ENCODE measurements at places on chromosomes 11 and 22.

DNA sequence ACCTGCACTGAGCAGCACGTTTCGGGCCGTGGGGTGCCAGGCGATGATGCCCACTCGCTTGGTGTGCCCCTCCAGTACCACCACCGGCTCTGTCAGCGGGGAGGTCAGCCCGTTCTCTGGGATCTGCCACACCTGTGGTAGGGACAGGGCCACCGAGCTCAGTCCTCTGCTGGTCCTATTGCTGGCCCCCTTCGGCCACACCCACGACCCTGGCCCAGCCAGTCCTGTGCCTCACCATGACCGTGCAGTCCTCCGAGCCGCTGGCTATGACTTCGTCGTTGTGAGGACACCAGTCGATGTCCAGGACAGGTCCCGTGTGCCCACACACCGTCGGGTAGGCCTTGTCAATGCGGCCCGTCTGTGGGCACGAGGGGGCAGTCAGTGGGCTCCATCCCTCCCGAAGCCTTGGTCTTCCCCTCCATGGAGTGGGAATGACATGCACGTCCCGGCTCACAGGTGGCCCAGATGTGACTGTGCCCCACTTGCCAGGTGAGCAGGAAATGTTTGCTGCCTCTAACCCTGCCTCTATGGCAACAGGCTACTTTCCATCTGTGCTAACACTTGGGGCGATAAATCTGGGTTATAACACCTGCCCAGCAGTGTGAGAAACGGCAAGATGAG, 1.4 kb downstream of the CORO1B start:
- no peak for DNase-seq

GRCh38 chr11:6238902-6239301, at the start of gene CNGA4:
CNGA4 (plus strand) TSS chr11:6239089; CDS start chr11:6239207, 118 bp downstream.
- no peak for DNase-seq

DNA sequence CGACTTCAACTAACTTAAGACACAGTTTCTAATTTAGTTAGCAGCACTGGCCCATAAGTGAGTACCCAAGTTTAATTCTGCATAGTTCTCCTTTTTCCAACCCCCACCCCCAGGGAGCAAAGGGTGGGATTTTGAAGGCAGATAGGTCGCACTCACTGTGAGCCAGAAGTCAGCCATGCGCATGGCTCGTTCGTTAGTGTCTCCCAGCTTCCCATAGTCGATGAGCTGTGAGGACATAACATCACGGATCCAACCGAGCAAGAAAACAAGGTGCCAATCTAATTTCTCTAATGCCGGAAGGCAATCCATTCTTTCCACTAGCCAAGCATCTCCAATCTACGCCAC, 577 bp downstream of the MRPL17 start:
- DNase-seq: no peak

DNA sequence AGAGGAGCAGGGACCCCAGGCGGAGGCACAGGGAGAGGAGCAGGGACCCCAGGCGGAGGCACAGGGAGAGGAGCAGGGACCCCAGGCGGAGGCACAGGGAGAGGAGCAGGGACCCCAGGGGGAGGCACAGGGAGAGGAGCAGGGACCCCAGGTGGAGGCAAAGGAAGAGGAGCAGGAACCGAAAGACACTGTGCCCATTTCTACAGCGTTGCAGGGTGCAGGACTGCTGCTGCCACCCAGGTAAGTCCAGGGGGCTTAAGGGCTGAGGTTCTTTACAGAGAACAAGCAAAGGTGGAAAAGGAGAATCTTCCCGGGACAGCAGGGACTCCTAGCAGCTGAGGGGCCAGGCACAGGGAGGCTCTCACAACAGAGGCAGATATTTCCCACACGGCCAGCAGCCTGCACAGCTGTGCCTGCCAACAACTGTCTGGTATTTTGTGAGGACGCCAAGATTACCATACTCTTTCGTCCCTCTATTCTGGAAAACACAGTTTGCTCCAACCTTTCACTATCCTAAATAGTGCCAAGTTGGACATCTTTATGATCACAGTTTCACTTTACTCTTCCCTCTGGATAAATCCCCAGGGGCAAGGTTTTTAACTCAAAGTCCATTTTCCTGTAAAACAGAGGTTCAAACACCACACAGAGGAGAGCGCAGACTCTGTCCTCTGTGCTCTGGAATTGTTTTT, 39.4 kb downstream of the SHANK2 start:
- no peak for DNase-seq

DNA sequence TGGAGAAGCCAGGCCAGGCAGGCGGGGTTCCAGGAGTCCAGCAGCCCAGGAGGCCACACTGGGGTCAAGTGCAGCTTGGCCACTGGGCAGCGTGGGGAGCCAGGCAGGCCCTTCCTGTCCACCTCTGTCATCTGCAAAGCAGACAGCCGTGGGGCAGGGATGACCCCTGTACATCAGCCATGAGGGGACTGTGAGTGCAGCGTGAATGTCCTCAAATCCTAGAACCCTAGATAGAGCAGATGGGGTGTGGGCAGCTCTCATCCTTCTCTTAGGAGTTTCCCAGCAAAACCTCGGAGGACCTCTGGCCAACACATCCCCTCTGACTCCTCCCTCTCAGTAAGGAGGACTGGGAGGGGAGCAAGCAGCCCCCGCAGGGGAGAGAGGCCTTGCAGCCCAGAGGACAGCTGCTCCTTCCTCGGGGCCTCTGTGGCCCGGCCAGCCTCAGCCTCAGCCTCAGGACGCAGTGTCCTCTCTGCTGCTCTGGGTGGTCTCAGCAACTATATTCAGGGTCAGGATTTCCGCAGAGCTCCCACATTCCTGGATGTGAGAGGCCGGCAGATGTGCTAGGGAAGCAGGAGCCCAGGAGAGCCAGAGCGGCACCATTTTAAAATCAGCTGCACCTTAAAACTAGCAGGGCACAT, 820.5 kb downstream of the BRD1 start:
- no peak for DNase-seq

DNA sequence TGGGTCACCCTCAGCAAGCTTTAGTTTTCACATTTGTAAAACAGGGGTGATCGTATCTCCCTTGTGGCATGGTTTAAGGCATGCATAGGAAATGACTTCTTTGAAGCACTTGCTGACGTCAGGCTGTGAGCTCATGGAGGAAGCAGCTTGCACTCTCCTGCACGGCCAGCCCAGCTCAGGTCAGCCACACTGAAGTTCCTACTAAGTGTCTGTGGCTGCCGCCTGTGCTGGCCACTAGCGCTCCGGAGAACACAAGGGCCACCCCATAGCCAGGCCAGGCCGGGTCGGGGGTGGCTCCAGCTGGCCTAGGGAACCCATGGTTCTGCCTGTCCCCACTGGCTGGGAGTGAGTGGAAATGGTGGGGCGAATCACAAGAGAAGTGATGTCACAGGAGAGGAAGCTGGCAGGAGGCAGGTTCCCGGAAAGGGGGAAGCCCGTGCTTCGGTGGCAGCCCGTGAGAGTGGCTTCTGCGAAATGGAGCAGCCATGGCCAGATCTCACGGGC, 28.2 kb downstream of the KCTD17 start:
- DNase-seq: no peak

DNA sequence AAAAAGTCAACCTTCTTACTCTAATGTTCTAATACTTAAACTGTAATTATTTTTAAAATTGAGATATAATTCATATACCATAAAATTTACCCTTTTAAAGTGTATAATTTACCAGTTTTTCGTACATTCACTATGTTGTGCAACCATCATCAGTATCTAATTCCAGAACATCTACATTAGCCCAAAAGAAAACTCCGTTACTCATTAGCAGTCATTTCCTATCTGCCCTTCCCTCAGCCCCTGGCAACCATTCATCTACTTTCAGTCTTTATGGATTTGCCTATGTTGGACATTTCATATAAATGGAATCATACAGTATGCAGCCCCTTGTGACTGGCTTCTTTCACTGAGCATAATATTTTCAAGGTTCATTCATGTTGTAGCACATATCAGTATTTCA, 22.2 kb downstream of the SGSM3 start:
- DNase-seq: no peak

DNA sequence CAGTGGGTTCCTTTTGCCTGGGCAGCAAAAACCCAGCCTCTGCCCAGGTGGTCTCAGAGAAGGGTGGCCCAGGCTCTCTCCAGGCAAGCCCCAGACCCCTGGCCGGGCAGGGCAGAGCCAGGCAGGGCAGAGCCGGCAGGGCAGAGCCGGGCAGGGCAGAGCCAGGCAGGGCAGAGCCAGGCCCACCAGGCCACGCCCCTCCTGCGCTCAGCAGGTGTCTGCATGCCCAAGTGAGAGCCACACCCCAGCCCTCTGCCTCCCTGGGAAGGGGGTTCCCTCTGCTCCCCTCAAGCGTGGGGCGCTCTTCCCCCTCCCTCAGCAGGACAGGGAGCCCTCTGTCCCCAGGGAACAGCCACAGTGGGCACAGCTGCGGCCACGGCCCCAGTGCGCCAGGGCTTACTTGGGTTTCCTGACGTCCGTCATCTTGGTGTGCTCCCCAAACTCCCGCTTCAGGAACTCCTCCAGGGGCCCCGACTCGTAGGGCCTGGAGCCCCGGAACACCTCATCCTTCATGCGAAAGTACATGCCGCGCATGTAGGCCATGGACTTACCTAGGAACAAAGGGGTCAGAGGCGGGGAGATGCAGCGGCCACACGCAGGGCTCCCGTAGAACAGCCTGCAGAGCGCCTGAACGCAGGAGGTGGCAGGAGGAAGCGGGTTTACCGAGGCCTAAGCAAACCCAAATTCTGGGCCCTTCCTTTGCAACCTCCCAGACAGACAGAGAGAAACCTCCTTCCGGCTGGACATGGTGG, 10.1 kb upstream of the BAIAP2L2 start:
- no peak for DNase-seq

DNA sequence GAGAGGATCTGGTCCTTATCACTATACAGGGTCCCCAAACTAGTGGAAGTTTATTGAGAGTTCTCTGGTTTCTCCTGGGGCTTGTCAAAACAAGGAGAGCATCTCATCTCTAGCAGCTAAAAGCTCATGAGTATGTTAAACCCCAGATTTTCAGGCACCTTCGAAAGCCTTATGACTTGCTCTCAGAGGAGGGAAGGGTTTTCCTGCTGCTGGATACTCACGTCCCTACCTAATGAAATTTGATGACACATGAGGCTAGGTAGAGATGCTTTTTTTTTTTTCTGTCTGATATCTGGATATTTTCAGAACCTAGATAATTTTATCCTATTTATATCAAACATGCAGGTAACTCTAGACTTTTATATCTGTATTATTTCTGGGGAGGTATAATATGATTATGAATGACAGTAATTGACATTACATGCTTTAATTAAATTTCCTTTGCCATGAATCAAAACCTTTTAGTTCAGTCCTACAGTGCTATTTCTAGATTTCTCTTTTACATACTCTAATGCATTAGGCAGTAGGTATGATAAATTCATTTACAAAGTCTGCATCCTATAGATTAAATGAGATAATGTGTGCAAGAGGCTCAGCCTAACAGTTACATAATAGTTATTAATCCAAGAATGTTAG, 73.9 kb downstream of the PARVA start:
- no peak for DNase-seq

DNA sequence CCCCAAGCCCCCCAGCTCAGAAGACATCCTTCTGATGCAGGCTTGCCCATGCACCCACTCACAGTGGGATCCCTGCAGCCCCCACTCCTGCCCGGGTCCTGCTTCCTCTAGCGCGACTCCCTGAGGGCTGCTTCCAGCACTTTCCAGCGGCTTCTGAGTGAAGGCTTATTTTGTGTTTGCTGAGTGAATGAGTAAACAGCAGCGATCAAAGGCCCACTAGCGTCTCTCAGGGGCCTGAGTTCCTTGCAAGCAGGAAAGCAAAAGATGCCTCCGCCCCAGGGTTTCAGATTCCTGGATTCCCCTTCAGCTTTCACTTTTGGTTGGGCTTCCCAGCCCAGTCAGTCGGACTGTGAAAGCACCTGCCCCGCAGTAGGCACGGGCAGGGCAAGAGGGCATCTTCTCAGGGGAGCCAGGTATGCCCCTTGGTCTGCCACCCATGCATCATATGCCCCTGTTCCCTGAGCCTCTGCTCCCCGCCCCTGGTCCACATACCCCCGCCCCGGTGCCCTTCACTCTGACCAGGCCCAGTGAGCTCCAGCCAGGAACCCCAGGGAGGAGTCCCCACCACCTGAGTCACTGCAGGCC, 9.2 kb downstream of the FADD start:
- DNase-seq: no peak

DNA sequence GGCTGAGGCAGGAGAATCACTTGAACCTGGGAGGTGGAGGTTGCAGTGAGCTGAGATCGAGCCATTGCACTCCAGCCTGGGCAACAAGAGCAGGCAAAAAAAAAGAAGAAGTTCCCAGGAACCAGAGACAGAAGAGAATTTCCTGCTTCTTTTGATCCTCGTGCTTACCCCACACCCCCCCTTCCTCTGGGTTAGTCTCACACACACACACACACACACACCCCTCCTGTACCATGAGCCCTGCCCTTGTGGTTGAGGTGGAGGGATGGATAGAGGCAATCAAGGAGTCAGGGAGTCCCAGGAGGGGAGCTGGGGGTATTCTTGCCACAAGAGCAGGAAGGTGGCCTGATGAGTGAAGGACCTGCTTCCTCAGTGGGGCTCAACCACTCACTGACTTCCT, 4.1 kb upstream of the UBE2L6 start:
- peak; percentile 31 for DNase-seq

DNA sequence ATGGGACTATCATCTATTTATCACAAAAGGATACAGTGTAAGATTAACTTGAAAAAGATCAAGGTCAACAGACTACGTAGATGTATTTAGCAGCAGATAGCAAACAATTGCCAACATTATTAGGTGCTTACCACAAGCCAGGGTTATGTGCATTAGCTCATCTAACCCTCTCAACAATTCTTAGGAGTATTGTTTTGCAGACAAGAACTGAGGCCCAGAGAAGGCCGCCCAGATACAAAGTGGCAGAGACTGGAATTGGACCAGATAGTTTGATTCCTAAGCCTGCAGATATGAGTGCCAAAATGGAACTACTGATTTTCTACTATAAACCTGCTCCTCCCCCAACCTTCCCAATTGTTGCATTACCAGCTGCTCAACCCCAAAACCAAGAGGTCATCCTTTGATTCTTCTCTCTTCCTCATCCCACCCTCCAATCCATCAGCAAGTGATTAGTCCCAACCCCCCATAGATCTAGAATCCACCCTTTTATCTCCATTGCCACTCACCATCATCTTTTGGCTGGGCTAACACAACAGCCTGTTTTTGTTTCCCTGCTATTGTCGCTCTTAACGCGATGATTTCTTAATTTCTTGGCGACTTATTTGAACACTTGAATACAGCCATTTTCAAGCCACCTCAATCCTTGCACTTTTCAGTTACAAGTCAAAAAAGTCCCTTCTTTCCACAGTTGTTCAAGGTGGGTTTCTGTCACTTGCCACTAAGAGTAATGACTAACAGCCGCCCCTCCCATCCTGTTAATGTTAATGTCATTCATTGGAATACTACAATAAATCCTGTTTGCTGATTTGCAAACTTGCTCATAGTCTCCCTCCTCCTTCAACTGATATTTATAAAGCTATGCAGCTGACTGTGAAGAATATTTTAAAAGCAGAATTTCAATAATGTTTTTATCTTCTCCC, 2.7 kb downstream of the TMEM123 start:
- no peak for DNase-seq

GRCh38 chr22:43928468-43928867, 4.9 kb downstream of the PNPLA3 start:
- DNase-seq: peak; percentile 86

DNA sequence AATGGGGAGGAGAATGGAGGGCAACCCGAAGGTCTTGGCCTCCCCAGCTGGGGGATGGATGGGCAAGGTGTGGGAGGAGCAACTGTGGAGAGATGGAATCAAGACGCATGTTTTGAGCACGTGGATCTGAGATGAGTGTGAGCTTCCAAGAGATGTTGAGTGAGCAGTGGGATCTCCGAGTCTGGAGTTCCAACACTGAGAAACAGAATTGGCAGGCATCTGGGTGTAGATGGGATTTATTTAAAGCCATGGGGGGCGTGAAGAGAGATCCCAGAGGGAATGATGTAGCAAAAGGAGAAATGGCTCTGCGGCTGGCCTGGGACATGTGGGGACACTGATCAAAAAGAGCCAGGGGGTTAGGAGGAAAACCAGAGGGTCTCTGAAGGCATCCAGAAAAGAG, 95.6 kb downstream of the KIAA1671 start:
- DNase-seq: no peak

Measured in AML-193 (cell line).